GM23248 (cell line): ENCODE measurements at places on chromosomes 2 and 18. TPM values are rescaled to one million over a fixed set of nuclear protein-coding genes. Genes with fewer than 3 reads are reported as not detected.

DNA sequence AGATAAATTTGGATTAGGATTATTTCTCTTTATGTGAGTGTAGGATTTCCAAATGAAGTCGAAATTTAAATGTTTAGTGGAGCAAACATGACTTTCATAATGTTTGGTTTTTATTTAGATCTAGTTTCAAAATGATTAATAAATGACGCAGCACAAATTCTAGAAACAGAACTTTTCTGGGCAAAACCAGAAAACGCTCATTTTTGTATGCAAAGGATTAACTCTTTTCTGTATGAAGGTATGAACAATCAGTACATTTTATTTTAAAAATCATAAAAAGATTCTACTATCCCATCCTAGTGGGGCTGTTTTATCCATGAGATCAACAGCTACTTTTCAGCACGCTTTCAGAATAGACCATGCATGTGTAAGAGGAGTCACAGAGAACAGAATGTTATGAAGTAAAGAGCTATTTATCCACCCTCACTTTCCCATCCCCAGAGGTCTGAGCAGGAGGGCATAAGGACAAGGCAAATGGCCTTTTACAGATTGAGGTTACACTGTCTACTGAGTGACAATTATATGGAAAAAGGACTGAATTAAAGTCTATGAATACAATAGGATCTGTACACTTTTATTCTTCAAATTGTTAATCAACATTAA lies 270.8 kb downstream of the ZEB2 start:
- peaks cover 13% of the 10 kb centered on the region for H3K4me1 ChIP-seq
- DNase-seq, result peak; percentile 48
- no peaks in the 10 kb centered on the region for H3K36me3 ChIP-seq
- peak overlapping the region; percentile 50 for H3K4me3 ChIP-seq
- peak overlapping the region; percentile 33 for H3K27ac ChIP-seq

Gene VWC2L
- not detected in 2 replicates for total RNA-seq

DNA sequence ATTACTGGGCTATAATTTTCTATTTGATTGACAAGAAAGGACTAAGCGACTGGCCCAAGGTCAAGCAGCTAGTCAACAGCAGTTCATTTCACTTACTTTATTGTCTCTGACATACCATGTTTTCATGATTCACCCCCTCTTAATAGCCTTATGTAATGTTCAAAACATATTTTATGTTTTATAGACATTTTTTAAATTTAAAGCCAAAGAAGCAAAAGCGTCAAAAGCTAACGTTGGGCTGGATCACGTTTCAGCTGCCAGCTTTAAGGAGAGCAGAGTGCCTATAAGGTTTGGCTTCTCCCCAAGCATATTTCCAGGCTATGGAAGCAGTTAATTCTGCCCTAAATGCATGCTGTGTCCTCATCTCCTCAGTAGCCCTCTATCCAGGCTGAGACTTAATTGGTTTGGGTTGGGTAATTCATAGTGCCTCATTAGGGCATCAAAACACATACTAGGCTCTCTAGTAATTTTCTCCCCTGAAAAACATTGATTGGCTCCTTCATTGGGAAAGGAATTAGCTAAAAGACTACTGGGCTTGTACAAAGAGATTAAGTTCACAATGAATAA lies 94.8 kb upstream of the CREB1 start:
- H3K27me3 ChIP-seq, result no peaks in the 10 kb centered on the region
- no peaks in the 10 kb centered on the region for H3K36me3 ChIP-seq
- peaks cover 6% of the 10 kb centered on the region; the same call in 1 of the 2 replicates for H3K4me1 ChIP-seq
- no peak overlapping the region for H3K4me3 ChIP-seq
- no peak for DNase-seq

Gene TMEM198
- 5.8 and 6.2 TPM in 2 replicates for total RNA-seq

Gene CD226
- 1.3 and 2.1 TPM in 2 replicates for total RNA-seq

DNA sequence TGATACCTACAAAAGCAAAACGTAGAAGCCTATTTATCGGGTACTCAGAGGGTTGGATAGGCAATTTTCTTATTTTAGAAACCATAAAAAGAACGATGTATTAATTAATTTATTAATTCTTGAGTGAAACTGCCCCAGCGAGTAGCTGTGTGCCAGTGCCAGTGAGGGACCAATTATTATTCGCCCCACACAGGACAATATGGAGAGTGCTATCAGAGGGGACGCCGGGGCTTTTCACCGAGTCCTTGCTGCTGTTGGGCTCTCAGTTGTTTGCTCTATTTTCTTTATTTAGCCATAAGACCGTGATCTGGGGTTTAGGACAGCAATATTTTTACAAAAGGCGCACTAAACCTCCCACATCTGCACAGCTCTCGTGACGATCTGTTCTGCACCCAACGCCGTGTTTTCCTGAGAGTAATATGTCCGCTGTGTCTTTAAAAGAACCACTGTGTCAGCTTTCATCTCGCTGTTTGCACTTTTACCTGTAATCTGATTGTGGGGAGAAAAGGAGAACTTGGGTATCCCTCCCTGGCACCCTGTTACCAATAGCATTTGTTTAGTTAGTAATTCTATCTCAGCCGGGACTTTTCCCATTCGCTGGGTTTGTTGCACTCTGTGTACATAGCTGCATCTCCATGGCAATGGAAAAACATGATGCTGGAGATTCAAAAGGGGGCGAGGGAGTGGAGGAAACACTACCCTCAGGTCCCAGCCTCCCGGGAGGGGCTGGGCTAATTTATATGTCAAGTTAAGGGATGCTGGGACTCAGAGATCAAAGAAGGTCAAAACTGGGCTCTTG lies 30.1 kb upstream of the ZNF516 start:
- H3K4me3 ChIP-seq, result peak overlapping the region; percentile 86
- H3K36me3 ChIP-seq, result no peaks in the 10 kb centered on the region
- peak; percentile 89 for DNase-seq
- H3K27ac ChIP-seq, result peak overlapping the region; percentile 54
- peaks cover 15% of the 10 kb centered on the region for H3K4me1 ChIP-seq

DNA sequence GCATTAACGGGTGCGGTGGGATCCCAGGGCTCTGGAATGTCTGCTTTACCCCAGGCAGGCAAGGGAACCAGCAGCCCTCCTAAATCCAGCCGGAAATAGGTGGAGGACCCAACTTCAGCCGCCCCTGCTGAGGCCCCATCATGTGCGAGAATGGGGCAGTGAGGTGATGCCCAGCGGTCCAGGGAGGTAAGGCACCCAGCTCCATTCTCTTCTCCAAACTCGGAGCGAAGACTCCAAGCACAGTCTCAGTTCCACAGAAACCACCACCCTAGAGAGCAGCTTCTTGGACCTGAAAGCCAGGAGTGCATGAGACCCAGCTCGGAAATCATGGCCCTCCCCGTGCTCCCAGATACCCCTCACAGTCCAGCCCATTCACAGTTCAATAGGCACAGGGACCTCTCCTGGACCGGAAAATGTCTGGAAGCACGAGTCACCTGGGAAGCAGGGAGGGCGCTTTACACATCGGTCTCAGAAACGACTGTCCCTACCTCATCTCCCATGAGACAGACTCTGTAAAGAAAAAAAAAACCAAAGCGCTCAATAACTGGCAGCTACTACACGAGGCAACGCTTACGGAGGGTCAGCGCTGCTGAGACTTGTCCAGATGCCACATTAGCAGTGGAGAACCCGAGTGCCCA lies 2.0 kb downstream of the SDC1 start:
- H3K4me1 ChIP-seq, result peaks cover 22% of the 10 kb centered on the region
- H3K27ac ChIP-seq, result no peak overlapping the region
- H3K4me3 ChIP-seq, result peak overlapping the region; percentile 76
- H3K27me3 ChIP-seq, result no peaks in the 10 kb centered on the region
- DNase-seq, result no peak

Gene SGO2
- total RNA-seq, result 6.2 and 6.3 TPM in 2 replicates

DNA sequence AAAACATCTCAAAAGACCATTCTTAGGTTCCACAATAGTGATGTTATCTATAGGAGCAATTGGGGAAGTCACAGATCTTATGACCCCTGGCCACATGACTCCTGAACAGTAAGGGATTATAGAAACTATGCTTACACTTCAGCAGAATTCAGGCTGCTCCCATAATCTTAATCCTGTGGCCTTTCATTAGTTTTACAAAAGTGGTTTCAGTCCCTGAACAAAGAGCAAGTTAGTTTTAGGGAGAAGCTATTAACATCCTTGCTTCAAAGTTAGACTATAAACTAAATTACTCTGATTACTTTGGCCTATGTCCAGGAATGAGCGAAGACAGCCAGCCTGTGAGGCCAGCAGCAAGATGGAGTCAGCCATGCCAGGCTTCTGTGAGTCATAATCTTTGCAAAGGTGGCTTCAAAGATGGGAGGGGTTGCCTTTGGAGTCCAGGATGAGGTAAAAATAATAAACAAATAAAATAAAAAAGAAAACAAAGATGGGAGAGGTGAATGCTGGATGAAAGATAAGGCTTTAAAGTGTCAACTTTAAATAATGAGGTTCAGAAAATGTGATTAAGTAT lies 168.7 kb upstream of the NDUFV2 start:
- no peak overlapping the region for H3K4me3 ChIP-seq
- no peaks in the 10 kb centered on the region for H3K36me3 ChIP-seq
- H3K27me3 ChIP-seq, result no peaks in the 10 kb centered on the region
- H3K27ac ChIP-seq, result no peak overlapping the region

Gene ADAM23
- 3.5 and 4.4 TPM in 2 replicates for total RNA-seq

Gene SUMO1
- 157 TPM in 2 replicates for total RNA-seq

DNA sequence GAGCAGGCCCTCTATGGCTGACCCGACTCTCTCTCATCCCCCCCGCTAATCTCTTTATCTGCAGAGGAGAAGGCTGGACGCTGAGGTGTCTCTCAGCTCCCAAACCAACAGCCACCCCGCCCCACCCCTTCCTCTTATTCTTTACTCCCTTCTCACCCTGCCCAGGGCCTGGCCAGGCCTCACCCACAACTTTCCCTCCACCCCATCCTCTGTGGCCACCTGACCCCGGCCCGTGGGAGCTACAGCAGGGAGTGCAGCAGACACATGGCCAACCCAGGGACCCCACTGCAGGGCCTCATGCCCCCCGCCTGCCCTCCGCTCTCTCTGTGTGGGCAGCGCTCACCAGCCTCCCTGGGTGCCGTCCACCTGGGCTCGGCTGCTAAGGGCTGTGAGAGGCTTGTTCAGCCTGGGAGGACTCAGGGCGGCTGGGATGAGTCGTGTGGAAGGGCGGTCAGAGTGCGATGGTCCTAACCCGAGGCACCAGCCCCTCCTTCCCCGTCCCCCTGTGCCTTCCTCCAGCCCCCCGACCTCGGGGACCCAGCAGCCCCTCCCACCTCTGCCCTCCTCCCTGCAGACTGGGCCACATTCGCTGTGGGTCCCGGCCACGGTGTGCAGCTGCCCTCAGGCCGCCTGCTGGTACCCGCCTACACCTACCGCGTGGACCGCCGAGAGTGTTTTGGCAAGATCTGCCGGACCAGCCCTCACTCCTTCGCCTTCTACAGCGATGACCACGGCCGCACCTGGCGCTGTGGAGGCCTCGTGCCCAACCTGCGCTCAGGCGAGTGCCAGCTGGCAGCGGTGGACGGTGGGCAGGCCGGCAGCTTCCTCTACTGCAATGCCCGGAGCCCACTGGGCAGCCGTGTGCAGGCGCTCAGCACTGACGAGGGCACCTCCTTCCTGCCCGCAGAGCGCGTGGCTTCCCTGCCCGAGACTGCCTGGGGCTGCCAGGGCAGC lies 6.8 kb downstream of the NEU4 start:
- no peaks in the 10 kb centered on the region for H3K36me3 ChIP-seq
- H3K4me1 ChIP-seq, result no peaks in the 10 kb centered on the region
- no peak for DNase-seq
- H3K4me3 ChIP-seq, result no peak overlapping the region
- H3K27ac ChIP-seq, result no peak overlapping the region

Gene MAPRE3
- total RNA-seq, result 5.4 and 7.9 TPM in 2 replicates

- no peaks in the 10 kb centered on the region; the same call in 1 of the 2 replicates for H3K4me1 ChIP-seq
- H3K4me3 ChIP-seq, result no peak overlapping the region
- DNase-seq, result no peak
- no peaks in the 10 kb centered on the region; the same call in 1 of the 2 replicates for H3K27me3 ChIP-seq
- H3K36me3 ChIP-seq, result no peaks in the 10 kb centered on the region
Observed at GRCh38 chr2:128643221-128644065, 324.8 kb upstream of the HS6ST1 start.

GRCh38 chr2:109710505-109711229 lies 83.4 kb upstream of the RGPD5 start:
- H3K4me3 ChIP-seq, result no peak overlapping the region
- no peak overlapping the region for H3K27ac ChIP-seq
- no peaks in the 10 kb centered on the region for H3K4me1 ChIP-seq
- H3K27me3 ChIP-seq, result no peaks in the 10 kb centered on the region

Gene SATB2
- 6.3 and 9.9 TPM in 2 replicates for total RNA-seq

Gene TMEM247
- total RNA-seq, result not detected in 2 replicates

DNA sequence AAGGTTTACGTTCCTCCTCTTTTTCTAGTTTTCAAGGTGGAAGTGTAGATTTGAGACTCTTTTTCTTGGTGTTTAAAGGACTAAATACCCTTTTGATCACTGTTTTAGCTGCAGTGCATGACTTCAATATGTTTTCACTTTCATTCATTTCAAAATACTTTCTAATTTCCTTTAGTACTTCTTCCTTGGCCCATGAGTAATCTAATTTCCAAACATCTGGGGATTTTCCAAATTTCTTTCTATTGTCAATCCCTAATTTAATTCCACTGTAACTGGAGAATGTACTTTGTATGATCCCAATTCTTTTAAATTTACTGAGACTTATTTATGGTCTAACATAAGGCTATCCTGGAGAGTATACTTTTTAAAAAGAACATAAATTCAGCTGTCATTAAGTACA lies 3.8 kb upstream of the RHBDD1 start:
- H3K36me3 ChIP-seq, result no peaks in the 10 kb centered on the region

DNA sequence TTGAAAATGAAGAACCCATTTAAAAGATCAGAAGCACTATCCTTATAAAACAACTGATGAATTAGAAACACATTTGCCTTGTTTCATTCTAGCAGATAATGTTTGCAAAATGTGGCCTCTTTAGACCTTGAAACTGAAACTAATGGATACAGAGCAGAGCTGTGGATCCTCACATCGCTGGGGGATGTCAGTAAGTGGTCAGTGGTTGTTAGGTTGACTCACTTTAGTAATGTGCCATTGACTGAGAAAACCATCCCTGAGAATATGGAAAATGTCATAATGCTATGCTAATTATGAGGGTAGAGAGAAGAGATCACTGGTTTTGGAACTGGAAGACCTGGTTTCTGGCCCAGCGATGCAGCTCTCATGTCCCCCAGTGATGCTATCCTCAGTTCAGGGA lies 176.7 kb downstream of the MYO1B start:
- H3K36me3 ChIP-seq, result peaks cover 73% of the 10 kb centered on the region
- H3K4me3 ChIP-seq, result no peak overlapping the region
- H3K27me3 ChIP-seq, result no peaks in the 10 kb centered on the region
- no peaks in the 10 kb centered on the region for H3K4me1 ChIP-seq
- no peak for DNase-seq

DNA sequence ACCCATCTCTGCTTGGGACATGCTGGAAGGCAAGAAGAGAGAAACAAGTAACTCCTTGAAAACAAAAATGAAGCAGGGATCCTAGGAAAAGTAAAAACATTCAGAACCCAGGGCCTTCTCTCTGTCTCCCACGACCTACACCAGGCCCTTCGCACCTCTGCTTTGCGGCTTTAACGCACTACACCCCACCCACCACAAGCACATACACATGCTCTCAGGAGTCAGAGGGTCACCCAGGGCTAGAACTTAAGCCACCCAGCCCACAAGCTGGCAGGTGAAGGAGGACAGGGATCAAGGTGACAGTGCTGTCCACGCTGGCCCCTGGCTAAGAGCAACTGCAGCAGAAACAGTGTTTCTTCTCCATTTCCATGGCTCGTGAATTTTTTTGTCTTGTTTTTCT lies 72.2 kb downstream of the BCL11A start:
- H3K36me3 ChIP-seq, result no peaks in the 10 kb centered on the region
- H3K27me3 ChIP-seq, result no peaks in the 10 kb centered on the region
- H3K4me1 ChIP-seq, result peaks cover 37% of the 10 kb centered on the region
- DNase-seq, result no peak
- no peak overlapping the region for H3K27ac ChIP-seq
- H3K4me3 ChIP-seq, result no peak overlapping the region

Gene C2orf80
- total RNA-seq, result not detected in 2 replicates
